T-helper 1 cell (primary cell): ENCODE measurements at places on chromosomes 5 and 9.

- DNase-seq, result no peak
Measured at GRCh38 chr5:173161148-173161547, 16.8 kb downstream of the BNIP1 start.

GRCh38 chr9:93291536-93292287, 107.8 kb downstream of the WNK2 start:
- DNase-seq, result no peak

- no peak for DNase-seq
Measured at GRCh38 chr5:114319821-114320220, 42.0 kb upstream of the KCNN2 start.

DNA sequence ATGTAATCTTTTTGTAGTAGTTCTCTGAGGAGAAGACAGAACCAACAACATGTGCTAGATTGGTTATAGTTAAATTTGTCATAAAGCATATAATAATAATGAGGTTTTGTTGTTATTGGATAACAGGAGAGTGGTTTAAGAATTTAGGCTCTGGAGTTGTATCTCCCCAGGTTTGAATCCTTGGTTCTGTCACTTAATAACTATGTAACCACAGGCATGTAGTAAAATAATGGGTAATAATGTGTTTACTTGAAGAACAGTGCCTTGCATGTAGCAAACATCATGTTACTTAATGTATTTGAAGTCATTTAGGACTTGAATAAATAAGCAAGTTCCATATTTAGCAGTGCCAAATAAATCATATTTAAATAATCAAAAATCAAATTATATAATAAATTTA, 55.8 kb downstream of the NSD1 start:
- DNase-seq, result no peak

GRCh38 chr9:127968042-127968441, 12.7 kb downstream of the EEIG1 start:
- DNase-seq, result no peak

DNA sequence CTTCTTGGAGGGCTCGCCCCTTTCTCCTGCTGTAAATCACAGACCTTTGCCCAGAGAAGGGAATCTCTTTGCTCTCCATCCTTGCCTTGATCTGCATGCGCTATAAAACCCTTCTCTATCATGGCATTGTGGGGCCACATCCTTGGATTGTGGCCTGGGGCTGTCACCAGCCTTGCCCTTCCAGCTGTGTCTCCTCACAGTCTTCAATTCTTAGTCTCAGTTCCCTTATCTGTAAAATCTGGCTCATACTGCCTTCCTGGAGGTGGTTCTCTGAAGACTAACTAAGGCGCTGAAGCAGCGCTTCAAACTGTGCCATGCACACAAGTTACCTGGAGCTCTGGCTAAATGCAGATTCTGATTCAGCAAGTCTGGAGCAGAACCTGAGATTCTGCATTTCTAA, 53.4 kb upstream of the RARS1 start:
- DNase-seq, result no peak

DNA sequence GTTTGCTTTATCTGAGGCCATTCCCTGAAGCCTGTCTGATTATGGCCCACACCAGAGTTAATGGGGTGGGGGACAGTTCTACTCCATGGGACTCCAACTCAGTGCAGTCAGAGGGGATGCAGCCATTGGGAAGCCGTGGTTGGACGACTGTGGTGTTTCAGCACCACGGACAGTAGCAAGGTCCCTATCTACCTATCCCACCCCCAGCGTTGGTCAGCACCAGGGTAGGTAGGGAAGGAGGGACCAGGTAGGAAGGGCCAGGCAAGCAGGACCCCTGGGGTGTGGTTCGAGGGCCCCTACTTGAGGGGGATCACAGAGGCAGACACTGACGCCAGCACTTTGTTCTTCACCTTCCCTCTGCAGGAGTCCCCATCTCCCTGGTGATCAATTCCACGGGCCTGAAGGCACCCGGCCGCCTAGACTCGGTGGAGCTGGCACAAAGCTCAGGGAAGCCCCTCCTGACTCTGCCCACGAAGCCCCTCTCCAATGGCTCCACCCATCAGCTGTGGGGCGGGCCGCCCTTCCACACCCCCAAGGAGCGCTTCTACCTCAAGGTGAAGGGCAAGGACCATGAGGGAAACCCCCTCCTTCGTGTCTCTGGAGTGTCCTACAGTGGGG, 33.2 kb downstream of the HMCN2 start:
- no peak for DNase-seq

- DNase-seq, result no peak
Measured at GRCh38 chr5:103523319-103523718, 39.3 kb downstream of the NUDT12 start.

GRCh38 chr5:146894753-146895521, 16.4 kb upstream of the PPP2R2B start:
- DNase-seq, result no peak

DNA sequence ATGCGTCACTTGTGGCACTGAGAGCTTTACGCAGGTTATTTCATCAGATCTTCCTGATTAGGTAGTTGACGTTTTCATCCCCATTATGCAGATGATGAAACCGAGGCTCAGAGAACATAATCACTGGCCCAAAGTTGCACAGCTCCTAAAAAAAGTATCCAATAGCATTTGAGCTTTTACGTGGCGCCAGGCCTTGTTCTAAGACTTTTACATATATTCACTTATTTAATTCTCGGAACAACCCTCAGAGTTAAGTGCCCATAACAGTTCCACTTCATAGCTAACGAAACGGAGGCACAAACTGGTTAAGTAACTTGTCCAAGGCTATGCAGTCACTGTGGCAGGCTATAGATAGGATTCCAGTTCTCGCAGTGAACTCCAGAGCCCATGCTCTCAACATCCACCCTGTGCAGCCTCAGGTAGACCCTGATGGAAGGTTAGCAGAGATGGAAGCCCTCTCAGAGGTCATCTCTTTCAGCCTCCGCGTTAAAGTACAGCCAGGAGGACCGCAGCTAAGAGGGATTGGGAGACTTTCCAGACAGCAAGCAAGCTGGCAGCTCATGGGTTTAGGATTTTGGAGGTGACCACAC, 39.3 kb downstream of the AMBP start:
- no peak for DNase-seq
